NCI-H187 (cell line): ENCODE measurements at places on chromosomes 3 and 15.

- DNase-seq, result no peak
These were observed 17.9 kb downstream of the EPHB3 start for GRCh38 chr3:184579513-184579912.

- DNase-seq, result no peak
These were observed 7.5 kb downstream of the MAGI1 start for GRCh38 chr3:66031102-66031698.

- DNase-seq, result no peak
These were observed 180.8 kb downstream of the KCNAB1 start for GRCh38 chr3:156300929-156301840.

- no peak for DNase-seq
These were observed 192.3 kb downstream of the ATP8B4 start for GRCh38 chr15:49926740-49927139.

DNA sequence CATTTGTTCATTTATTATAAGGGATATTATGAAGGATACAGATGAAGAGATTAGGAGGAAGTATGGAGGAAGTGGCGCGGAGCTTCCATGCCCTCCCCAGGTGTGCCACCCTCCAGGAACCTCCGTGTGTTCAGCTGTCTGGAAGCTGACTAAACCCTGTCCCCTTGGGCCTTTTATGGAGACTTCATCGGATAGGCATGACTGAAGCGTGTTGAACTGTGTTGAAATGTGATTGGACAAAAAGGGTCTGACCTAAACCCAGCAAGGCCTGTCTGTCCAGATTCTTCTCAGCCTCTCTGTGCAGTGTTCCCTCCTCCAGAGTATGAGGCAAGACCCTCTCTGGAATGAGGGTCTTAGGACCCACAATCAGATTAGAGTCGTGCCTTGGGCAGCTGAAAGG is 31.7 kb downstream of the HACD3 start:
- DNase-seq, result no peak

- no peak for DNase-seq
These were observed 239.2 kb downstream of the PDZRN3 start for GRCh38 chr3:73385568-73385967.

- DNase-seq, result no peak
These were observed 18.4 kb downstream of the RBP1 start for GRCh38 chr3:139521144-139521543.

DNA sequence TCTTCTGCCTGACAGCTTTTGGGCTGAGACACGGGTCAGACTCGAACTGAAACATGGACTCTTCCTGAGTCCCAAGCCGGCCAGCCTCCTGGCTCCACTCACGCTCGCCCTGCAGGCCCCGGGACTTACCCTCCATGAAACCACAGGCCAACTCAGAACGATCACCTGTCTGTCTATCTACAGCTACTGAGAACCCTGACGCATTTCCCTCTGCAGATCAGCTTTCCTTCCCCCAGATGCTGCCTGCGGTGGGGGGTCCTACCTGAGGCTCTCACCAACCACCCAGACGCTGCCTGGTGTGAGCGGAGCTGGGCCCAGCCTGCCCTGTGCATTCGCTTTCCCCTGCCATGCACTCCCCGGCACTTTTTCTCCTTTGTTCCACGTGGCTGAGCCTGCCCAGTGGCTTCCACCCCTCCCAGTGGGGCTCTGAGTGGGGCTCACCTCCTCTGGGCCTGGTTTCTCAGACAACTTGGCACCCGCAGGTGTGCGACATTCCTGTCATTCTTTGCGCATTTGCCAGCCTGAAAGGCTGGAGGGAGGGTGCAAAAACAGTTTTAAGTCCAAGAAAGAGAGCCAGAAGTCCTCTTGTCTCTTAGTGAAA is 60.2 kb downstream of the PLXNA1 start:
- no peak for DNase-seq

- DNase-seq, result no peak
These were observed 1.1 kb upstream of the VIPR1 start for GRCh38 chr3:42501321-42501680.

DNA sequence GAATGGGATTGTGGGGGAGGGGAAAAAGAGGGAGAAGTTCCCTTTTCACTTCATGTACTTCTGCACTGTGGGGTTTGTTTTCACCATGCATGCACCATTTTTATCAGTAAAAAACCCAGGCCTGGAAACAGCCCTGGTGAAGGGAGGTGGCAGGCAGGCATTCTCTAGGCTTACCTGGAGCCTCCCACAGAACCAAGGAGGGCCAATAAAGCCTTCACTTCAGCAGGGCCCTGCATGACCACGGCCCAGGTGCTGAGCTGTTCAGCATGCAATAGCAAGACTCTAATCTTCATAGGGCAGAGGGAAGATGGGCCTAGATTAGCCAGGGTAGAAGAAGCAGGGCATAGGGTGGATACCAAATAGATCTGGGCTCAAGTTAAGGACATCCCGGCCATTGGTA is 49.6 kb downstream of the SCN5A start:
- no peak for DNase-seq

- DNase-seq, result no peak
These were observed 5.2 kb downstream of the HRH1 start for GRCh38 chr3:11159421-11159904.

DNA sequence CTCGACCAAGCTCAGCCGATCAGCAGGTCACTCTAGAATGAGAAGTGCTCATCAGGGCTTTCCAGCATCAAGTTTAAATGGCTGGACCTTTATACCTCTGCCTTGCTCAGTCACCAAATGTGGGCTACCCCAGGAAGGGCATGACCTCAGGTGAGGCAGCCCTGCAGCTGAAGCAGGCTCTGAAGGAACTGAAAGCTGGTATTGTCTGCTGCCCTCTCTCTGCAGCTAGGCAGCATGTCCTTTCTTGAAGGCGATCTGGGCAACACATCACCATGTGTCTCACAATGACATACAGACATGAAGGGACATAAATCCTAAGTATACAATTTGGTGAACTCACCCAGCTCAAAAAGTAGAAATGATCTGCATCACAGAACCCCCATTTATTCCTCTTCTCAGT is 38.7 kb upstream of the ARID3B start:
- DNase-seq, result no peak

DNA sequence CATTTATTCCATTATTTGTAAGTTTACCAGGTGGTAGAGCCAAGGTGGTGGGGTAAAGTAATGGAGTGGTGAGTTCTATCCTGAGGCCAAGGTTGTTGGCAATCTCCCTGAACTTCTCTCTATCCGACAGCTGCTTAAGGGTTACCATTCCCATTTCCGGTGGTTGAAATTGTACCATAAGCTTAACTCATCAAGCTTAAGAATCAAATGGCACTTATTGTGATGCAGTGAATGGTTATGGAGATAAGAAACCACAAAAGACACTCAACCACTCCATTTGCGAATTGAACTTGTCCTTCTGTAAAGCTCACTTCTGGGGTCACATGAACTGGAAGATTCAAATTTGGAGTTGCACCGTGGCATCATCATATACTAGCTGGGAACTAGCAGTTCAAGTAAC is 287.4 kb upstream of the SLCO3A1 start:
- peak; percentile 66 for DNase-seq

DNA sequence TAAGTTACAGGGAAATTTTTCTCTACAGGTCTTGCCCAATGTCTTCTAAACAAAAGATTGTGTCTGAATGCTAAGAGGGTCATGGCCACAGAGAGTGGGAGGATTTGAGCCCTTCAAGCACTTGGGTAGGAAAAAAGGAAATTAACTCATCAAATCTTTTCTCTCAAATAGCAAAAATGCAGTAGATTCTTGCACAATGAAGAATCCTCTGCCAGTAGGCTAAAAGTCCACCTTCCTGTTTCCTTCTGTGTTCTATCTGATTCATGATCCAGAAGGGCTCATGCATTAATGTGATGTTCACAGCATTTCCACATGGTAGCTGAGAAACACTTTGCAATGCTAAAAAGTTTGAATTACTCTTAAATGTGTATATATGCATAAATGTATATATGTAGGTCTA is 177.1 kb downstream of the CD47 start:
- DNase-seq, result no peak

DNA sequence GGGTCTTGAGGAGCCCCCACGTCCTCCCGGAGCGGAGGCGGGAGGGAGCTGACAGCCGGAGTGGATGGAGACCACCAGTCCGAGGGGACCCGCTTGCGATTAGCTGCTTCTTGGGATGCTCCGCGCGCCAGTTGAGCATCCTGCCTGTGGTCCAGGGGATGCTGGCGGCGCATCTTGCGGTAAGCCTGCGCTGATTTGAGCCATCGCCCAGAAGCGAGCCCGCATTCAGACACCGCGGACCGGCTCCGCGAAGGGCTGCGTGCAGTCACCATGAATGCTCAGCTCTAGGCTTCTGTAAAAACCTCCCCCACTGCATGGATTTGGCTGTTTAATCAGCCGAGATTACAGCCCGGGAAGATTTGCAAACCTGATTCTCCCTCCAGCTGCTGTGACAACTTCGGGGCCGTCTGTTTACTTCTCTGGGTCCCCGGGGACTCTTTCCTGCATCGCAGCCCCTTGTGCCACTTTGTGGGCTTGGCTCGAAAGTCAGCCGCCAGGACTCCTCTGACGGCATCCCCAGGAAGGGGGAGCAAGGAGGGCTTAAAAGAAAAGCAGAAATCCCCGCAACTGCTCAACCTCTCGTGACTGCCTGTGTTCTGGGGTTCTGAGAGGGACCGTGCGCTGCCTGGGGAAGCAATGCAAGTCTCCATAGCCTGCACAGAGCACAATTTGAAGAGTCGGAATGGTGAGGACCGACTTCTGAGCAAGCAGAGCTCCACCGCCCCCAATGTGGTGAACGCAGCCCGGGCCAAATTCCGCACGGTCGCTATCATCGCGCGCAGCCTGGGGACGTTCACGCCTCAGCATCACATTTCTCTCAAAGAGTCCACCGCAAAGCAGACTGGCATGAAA is 171.1 kb downstream of the KCNAB1 start:
- no peak for DNase-seq

DNA sequence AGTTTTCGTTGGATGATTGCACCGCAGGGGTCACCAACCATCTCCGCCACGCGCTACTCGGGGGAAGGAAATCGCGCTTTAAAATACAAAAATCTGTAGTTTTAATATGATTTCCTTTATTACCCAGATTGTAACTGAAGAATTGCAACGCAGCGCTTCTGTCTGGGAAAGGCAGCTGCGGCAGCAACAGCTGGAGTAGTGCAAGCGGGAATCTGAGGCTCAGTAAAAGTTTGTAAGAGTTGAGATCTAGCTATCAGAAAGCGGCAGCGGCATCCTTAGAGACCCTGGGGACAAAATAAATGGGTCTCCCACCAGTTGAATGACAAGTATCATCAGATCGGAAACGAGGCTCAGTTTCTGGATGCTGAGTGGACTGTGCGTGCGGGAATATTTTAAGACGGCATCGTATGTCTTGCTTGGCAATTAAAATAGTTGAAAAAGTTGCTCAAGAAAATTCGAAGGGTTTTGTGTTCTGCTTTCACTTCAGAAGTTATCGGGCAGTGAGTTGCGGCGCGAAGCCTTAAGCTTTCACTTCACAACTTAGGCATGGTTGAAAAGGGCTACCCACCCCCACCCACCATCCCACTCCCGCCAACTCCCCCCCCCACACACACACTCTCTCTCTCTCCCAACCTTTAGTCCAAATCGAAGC is 2.7 kb downstream of the MECOM start:
- DNase-seq, result no peak

DNA sequence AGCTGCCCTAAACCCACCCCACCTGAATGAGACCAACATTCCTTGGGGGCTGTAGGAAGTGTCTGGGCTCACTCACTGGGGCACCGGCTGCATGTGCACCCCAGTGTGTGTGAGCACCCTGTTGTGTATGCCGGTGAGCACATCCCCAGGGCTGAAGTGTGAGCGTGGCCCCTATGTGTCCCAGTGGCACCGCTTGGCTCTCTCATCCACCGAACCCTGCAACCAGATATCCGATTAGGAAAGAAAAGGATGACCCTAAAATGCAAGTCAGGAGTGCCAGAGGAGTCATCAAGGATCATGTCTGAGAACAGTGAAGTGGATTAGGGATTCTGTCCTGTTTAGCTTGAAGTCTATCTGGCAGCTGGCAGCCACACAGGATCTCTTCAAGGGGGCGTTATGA is 84.0 kb upstream of the ALDH1L1 start:
- no peak for DNase-seq

GRCh38 chr3:2875699-2876098 is 234.5 kb downstream of the IL5RA start:
- DNase-seq, result no peak

- no peak for DNase-seq
These were observed 34.7 kb upstream of the SACM1L start for GRCh38 chr3:45654397-45654944.

GRCh38 chr3:8529181-8529637 is 27.6 kb downstream of the LMCD1 start:
- DNase-seq, result no peak

- DNase-seq, result peak; percentile 34
These were observed 39.7 kb downstream of the NPTN start for GRCh38 chr15:73593304-73594074.

GRCh38 chr3:22862111-22862510 is 341.0 kb upstream of the UBE2E2 start:
- no peak for DNase-seq

DNA sequence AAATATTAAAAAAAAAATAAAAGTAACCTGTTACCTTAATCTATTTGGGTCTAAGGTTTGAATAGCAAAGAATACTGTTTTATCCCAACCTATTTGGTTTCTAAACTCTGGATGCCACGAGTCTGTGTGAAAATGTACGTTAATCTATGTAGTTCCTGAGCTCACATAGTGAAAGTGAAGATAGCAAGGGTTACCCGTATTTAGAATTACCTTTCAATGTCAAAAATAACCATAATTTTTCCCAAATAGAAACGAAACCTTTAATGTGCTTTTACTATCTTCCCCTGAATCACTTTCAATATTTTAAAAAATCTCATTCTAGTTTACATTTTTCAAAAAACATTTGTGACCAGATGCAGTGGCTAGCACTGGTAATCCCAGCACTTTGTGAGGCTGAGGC is 5.8 kb upstream of the USP50 start:
- no peak for DNase-seq

GRCh38 chr15:85031086-85031943 is 49.7 kb downstream of the PDE8A start:
- no peak for DNase-seq

DNA sequence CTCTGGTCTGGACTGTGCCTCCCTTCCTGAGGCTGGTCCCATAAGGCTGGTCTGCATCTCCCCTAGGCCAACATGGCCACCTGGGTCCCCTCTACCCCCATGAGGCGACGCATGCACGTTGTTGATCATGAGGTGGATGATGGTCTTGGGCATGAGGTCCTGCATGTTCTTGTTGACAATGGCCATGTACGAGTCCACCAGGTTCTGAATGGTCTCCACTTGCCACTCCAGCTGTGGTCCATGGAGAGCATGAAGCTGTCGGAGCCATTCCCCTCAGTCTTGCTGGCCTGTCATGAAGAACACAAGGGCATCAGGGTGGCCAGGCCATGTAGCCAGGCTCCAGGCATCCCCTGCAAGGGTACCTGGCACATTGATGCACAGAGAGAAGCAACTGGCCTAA is 27.1 kb upstream of the CSPG4 start:
- DNase-seq, result no peak

- no peak for DNase-seq
These were observed 33.5 kb upstream of the CSPG5 start for GRCh38 chr3:47612178-47612577.

DNA sequence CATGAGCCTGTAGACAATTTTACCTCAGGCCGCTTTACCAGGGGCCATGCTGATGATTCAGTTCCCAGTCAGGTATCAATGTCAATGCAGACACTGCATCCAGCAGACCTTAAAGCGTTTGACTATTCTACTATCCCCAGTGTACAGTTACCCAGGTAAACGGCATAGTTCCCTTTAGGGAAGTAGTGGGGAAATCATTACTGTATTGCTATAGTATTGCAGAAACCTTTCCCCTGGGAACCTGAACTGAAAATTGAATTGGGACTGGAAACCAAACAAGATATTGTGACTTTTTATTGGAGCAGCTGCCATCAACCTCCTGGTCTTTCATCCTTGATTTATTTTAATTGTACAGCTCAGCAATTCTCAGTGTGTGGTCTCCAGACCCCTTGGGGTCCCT is 6.6 kb upstream of the INAFM2 start:
- DNase-seq, result no peak
